Posterior vena cava (tissue), 2 donors: ENCODE measurements at places on chromosomes 12 and 14. TPM values are rescaled to one million over a fixed set of nuclear protein-coding genes. Genes with fewer than 3 reads are reported as not detected.

SYT1 gene
- total RNA-seq: 2.0 TPM

NKX2-8 gene
- not detected for total RNA-seq

ZFHX2 gene
- total RNA-seq: 2.3 TPM

PELI2 gene
- total RNA-seq: 16.0 TPM

ACOT4 gene
- total RNA-seq: 1.8 TPM

PAWR gene
- total RNA-seq: 218 TPM

TAS2R43 gene
- total RNA-seq: 1.3 TPM

MYF6 gene
- total RNA-seq: not detected

P2RX7 gene
- 4.5 TPM for total RNA-seq

KRT4 gene
- not detected for total RNA-seq

INSM2 gene
- not detected for total RNA-seq

OR6S1 gene
- not detected for total RNA-seq

TOGARAM1 gene
- total RNA-seq: 12.9 TPM

GARIN6 gene
- total RNA-seq: not detected

ATP5MC2 gene
- 132 TPM for total RNA-seq

TOMM20L gene
- not detected for total RNA-seq

MGST1 gene
- total RNA-seq: 110 TPM

TSPAN19 gene
- not detected for total RNA-seq

FAM222A gene
- 0.79 TPM for total RNA-seq

MFAP5 gene
- 362 TPM for total RNA-seq

PRR4 gene
- total RNA-seq: 4.3 TPM

C12orf50 gene
- 0.14 TPM for total RNA-seq

DIO2 gene
- total RNA-seq: 4.8 TPM

CLEC2D gene
- 7.8 TPM for total RNA-seq

SPTSSA gene
- total RNA-seq: 25.7 TPM

PPP1R36 gene
- 0.65 TPM for total RNA-seq

TMEM121 gene
- 1.9 TPM for total RNA-seq

DTX1 gene
- total RNA-seq: 4.5 TPM

CCDC184 gene
- 0.74 TPM for total RNA-seq

PPM1H gene
- total RNA-seq: 2.8 TPM

CISTR gene
- total RNA-seq: not detected

PTGDR gene
- 4.5 TPM for total RNA-seq

KLHL33 gene
- total RNA-seq: 0.52 TPM

BBOF1 gene
- 7.2 TPM for total RNA-seq

CCDC177 gene
- not detected for total RNA-seq

GPR137C gene
- 0.33 TPM for total RNA-seq

ZNF740 gene
- 23.7 TPM for total RNA-seq

SCNN1A gene
- 3.3 TPM for total RNA-seq

IL31 gene
- total RNA-seq: not detected

KIF5A gene
- 0.10 TPM for total RNA-seq

PIGH gene
- total RNA-seq: 17.3 TPM

SMIM41 gene
- 0.19 TPM for total RNA-seq

OR6C65 gene
- total RNA-seq: not detected

PLBD1 gene
- total RNA-seq: 12.4 TPM

OR4E2 gene
- not detected for total RNA-seq

IFNG-AS1 gene
- total RNA-seq: 0.24 TPM

IL22 gene
- not detected for total RNA-seq

SLC4A8 gene
- total RNA-seq: 0.79 TPM

FAIM2 gene
- 1.8 TPM for total RNA-seq

ZCCHC8 gene
- 16.8 TPM for total RNA-seq

CD69 gene
- 5.1 TPM for total RNA-seq

SLC35F4 gene
- total RNA-seq: 3.9 TPM

ETFBKMT gene
- total RNA-seq: 3.2 TPM

YLPM1 gene
- 52.4 TPM for total RNA-seq

BATF gene
- total RNA-seq: 2.5 TPM

CCNT1 gene
- 26.7 TPM for total RNA-seq
